Activated T-cell treated with anti-CD3 and anti-CD28 coated beads for 24 hours (primary cell): ENCODE measurements at places on chromosomes 3 and 15.

GRCh38 chr3:179961071-179961702, 75.5 kb downstream of the PEX5L start:
- no peak for DNase-seq

DNA sequence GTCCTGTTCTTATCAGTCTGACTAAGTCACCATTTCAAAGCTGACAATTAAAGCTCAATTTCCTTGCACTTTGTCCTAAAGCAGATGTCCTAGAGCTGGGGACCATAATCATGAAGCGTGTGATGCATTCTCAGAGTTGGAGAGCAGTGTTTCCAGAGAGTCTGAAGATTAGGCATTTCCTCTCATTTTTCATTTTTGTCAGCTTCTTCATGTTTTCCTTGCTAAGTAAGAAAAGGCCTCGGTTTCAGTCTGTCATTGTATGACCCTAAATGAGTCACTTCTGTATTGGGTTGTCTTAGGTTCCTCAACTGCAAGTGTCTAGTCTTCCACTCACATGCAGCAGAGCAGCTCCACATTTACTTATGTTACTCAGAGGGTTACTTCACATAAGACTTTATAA, 257.2 kb upstream of the TPRG1 start:
- DNase-seq, result peak; percentile 2

GRCh38 chr3:61774279-61774890, 213.0 kb downstream of the PTPRG start:
- DNase-seq, result no peak

DNA sequence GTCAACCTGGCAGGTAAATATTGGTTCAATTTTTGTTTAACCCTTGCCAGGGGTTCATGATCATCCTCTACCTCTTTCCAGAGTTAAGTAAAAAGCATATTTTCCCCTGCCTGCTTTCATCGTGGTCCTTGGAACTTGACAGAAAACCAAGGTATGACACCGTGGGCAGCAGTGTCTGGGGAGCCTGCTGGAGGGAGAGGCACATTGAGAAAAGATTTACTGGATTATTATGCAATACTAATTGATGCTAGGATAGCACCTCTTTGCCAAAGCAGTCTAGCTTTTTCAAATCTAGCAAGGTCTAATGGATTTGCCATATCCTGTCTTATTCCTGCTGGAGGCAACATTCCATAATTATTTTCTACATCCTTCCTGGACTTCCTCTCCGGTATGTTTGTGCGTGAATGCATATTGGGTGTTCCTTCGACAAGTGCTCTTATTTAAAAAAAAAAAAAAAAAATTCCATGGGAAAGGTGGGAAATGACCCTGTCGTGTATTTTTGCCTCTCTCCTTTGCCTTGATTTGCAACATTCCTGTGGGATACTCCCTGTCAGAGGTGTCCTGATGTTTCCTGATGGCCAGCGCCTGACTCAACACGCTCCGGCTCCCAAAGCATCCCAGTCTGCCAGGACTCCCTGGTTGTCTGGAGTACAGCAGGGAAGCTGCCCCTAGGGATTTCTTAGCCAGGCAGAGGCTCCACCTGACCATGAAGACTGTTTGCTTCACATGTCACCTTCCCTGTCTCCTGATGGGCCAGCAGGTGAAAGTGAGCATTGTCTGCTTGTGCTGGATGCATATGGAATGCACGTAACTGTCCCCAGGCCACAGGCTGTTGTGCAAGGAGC, 6.3 kb downstream of the BHLHE40 start:
- DNase-seq, result no peak

DNA sequence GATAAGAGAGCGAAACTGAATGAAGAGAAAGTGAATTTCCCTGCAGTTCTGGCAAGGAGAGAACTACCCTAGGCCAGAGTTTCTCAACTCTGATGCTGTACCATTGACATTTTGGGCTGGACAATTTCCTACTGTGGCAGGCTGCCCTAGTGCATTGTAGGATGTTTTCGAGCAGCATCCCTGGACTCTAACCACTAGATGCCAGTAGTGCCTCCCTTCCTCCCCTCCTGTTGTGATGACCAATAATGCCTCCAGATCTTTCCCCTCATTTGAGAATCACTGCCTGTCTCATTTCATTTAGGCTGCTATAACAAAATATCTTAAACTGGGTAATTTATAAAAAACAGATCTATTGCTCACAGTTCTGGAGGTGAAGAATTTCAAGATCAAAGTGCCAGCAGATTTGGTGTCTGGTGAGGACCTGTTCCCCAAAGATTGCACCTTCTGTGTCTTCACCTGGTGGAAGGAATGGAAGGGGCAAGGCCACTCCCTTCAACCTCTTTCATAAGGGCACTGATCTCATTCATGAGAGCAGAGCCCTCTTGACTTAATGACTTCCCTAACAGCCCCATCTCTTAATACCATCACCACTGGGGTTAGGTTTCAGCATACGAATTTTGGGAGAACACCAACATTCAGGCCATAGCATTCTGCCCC, 188.9 kb upstream of the MEIS2 start:
- DNase-seq, result no peak

GRCh38 chr3:160365869-160366522, 33.0 kb downstream of the IFT80 start:
- DNase-seq, result no peak

- DNase-seq, result no peak
Observed at GRCh38 chr3:155185631-155186071, 105.5 kb downstream of the MME start.

GRCh38 chr15:84924077-84924731, 39.7 kb downstream of the SLC28A1 start:
- no peak for DNase-seq

DNA sequence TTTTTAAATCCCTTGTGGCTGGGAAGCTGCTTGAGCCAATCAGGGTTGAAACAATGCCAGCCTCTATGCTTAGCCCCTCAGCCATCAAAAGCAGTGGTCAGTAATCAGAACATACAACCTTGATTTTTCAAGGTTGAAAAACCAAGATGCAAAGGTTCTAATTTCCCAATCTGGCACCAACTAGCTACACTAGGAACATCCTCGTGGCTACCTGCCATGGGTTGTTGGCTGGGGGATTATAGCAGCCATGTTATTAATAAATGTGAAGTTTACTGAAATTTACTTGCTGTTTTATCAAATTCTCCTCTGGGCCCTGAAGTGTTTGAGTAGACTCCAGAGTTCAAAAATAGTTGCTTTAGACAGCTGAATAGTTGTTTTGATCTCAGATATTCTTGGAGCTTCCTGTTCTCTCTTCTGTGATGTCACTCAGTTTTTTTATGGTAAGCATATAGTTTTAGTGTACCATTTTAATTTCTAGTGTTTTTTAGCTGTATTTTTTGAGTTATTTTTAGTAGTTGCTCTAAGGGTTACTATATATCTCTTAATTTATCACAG, 31.9 kb downstream of the PCCB start:
- no peak for DNase-seq

GRCh38 chr3:21216598-21216997, 534.4 kb downstream of the ZNF385D start:
- DNase-seq, result no peak

DNA sequence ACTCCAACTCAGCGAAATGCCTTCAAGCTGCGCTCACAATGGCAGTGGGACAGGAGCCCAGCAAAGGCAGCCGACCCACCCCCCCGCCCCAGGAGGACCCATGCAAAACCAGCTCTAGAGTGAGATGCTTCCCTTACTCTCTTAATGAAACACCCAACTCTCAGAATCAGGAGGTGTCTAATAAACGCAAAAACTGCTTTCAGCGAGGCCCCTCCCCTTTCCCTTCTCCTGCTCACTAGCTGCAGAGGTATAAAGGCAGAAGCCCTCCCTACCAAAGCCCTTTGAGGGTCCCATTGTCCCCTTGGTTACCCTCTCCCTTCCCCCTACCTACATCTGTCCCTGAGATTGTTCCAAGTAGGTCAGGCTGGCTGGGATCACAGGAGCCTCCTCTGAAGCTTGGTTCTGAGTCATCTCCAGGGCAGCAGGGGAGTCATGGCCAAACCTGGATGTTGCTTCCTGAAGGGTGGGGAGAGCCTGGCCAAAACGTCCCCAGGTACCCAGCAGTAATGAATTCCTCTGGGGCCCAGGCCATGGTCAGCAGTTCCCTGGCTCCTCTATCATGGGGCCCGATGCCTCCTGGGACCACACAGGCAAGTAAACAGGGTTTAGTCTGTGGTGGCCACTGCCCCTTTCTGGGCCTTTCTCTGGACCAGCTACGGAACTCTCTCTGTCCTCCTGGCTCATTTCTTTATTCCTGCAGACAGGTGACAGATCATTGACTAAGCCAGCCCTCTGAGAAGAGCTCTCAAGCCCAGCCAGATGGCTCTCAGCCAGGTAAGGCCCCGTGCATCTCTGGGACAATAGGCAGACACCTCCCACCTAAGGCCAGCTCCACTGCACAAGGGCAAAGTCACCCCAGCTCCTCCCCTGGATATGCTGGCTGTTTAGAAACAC, 8.6 kb downstream of the KLHL25 start:
- no peak for DNase-seq

GRCh38 chr3:148758303-148758884, 60.7 kb downstream of the AGTR1 start:
- no peak for DNase-seq

- no peak for DNase-seq
Observed at GRCh38 chr3:105847452-105847851, 21.4 kb downstream of the CBLB start.

DNA sequence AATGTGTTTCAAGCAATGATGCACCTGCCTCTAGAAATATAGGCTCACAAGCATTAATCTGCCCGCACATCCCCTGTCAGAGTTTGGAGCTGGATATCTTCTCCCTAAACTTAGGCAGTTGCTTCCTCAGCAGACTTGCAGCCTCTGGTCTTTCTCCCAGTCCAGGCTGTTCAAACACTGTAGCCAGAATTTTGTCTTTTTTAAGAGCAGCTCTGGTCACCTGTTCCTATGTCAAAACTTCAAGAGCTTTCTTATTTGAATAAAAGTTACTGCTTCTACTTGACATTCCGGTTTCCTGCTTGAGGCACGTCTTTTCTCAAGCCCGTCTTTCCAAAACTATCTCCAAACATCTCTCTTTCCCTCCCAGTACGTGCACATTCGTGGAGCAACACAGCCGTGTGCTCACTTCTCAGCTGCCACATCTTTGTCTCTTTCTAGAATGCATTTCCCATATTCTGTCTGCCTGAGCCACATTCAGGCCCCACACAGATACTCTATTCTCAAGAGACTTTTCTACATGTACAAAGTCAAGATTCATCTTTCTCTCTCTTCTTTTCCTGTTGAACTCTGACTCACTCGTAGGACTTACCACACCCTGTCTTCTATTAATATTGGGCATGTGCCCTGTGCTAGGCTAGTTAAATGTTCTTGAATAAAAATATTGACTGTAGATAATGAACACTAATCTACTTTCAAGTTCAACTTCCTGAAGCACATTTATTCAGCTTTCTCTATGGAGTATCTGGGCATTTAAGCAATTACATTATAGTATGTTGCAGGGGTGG, 307.7 kb upstream of the SOX2 start:
- DNase-seq, result no peak

DNA sequence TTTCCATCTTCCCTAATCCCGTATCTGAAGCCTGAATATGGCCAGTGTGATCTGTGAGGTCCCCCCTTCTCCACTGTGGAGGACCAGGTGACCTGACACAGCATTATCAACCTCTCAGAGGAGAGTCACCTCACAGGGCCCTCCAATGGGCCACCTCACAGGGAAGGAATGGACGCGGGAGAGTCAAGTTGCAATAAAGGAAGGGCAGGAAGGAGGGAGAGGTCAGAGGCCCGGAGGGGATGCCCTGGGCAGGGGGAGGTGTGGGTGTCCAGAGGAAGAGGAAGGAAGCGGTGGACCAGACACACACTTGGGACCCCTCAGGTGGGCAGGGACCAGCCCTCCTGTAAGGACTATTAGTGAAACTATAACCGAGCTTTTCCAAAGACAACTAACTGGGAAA, 14.6 kb upstream of the LRRC15 start:
- DNase-seq, result no peak

GRCh38 chr3:31876331-31876730, 104.7 kb downstream of the OSBPL10 start:
- no peak for DNase-seq

- no peak for DNase-seq
Observed at GRCh38 chr15:74039656-74040010, 42.7 kb downstream of the GOLGA6A start.

GRCh38 chr3:17733215-17733614, 9.2 kb downstream of the TBC1D5 start:
- DNase-seq, result no peak

DNA sequence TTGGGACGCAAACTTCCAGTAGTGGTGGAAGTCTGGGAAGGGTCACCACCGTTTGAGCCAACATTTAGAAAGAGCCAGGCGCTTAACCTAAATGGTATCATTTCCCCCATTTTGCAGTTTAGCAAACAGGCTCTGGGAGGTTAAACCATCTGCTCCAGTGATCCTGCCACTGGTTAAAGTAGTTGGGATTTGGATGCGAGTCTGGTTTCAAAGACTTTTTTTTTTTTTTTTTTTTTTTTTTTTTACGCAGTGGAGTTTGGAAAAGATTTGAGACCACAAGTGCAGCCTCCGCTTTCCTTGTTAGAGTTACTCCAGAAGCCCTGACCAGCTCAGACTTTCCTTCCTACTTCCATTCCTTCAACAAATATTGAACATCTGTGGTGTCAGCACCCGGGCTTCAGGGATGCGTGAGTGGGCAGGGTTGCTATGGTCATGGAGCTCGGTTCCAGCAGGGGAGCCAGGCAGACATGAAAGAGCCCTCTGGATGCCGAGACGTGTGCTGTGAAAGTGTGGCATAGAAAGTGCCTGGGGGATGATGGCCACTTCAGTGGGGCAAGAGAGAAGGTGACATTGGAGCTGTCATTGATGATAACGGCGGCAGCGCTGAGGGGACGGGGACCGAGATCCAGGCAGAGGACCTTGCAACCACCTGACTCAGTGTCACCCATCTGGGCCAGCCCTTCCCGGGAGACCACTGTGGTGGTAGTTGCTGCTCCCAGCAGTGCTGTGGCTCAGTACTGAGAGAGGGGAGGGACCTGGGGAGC, 1.1 kb upstream of the RNU6-1 start:
- DNase-seq, result no peak

- DNase-seq, result no peak
Observed at GRCh38 chr3:89332793-89333192, 225.4 kb downstream of the EPHA3 start.

DNA sequence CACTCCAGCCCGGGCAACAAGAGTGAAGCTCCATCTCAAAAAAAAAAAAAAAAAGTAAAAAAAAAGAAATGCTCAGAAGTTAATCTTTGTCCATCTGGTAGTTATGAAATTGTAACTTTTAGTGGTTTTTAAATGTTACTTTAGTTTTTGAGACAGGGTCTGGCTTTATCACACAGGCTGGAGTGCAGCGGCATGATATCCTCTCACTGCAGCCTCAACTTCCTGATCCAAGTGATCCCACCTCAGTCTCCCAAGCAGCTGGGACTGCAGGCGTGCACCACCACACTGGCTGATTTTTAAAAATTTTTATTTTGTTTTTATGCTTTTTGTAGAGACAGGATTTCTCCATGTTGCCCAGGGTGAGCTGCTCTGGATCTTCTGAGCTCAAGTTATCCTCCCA, 1.3 kb downstream of the RNU5B-1 start:
- DNase-seq, result no peak

DNA sequence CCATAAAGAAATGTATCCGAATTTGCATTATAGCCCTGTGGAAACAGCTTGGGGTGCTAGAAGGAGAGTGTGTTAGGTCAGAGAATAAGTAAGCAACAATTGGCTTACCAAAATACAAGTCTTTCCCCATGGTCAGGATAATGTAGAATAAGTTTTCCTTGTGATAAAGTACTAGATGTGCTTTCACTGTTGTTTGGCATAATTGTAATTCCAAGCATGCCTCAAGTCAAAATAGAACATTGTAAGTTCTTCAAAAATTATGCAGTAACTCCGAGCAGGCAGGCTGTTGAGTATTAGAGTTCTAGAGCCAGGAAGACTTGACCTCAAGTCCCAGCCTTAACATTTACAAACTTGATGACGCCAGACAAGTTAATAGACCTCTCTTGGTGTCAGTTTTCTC, 242.0 kb downstream of the TUSC7 start:
- no peak for DNase-seq
